Panc1 (cell line): ENCODE measurements at places on chromosomes 3 and 15. TPM values are rescaled to one million over a fixed set of nuclear protein-coding genes. Genes with fewer than 3 reads are reported as not detected.

GOLGA8G gene
- not detected for total RNA-seq

AHSG gene
- 0.85 TPM for total RNA-seq

GPR149 gene
- not detected for total RNA-seq

FOXL2 gene
- total RNA-seq: 12.7 TPM

SPINT1 gene
- 32.7 TPM for total RNA-seq

TNNC1 gene
- 5.2 TPM for total RNA-seq

TMC3 gene
- total RNA-seq: not detected

LRRN1 gene
- 0.13 TPM for total RNA-seq

NECTIN3 gene
- 18.8 TPM for total RNA-seq

SLC2A2 gene
- 0.13 TPM for total RNA-seq

CAMK2N2 gene
- 5.7 TPM for total RNA-seq

MRAS gene
- 14.2 TPM for total RNA-seq

LYZL4 gene
- not detected for total RNA-seq

ZXDC gene
- 33.3 TPM for total RNA-seq

FOXB1 gene
- 0.64 TPM for total RNA-seq

ABI3BP gene
- total RNA-seq: 0.21 TPM

GOLGA6D gene
- total RNA-seq: not detected

ERICH6 gene
- total RNA-seq: 0.28 TPM

YEATS2 gene
- 33.8 TPM for total RNA-seq

PLA2G4E gene
- total RNA-seq: not detected

RTP4 gene
- 2.5 TPM for total RNA-seq

CMTM8 gene
- 9.8 TPM for total RNA-seq

MORC1 gene
- not detected for total RNA-seq

CHCHD4 gene
- 13.8 TPM for total RNA-seq

ILDR1 gene
- not detected for total RNA-seq

NR2E3 gene
- 0.98 TPM for total RNA-seq

APPL1 gene
- 36.3 TPM for total RNA-seq

HES1 gene
- 28.5 TPM for total RNA-seq

SNX22 gene
- total RNA-seq: 2.3 TPM

EPM2AIP1 gene
- total RNA-seq: 7.3 TPM

CCDC39 gene
- total RNA-seq: not detected

SLC28A2 gene
- 0.23 TPM for total RNA-seq

PIERCE2 gene
- total RNA-seq: 2.8 TPM

CGNL1 gene
- total RNA-seq: 3.5 TPM

TMEM40 gene
- 1.3 TPM for total RNA-seq

TMIE gene
- 1.1 TPM for total RNA-seq

EXD1 gene
- 0.15 TPM for total RNA-seq

KLHL6 gene
- 0.03 TPM for total RNA-seq

IL17RB gene
- total RNA-seq: 15.9 TPM

CCR9 gene
- not detected for total RNA-seq

GOLGA6A gene
- 0.05 TPM for total RNA-seq

DPP8 gene
- total RNA-seq: 36.2 TPM

CAMP gene
- not detected for total RNA-seq

CCDC80 gene
- 0.64 TPM for total RNA-seq

CPNE9 gene
- total RNA-seq: 0.13 TPM

MINAR1 gene
- total RNA-seq: 0.62 TPM

ZNF502 gene
- not detected for total RNA-seq

KCTD6 gene
- total RNA-seq: 18.3 TPM

ALS2CL gene
- total RNA-seq: 2.7 TPM

ZPLD1 gene
- not detected for total RNA-seq

LEKR1 gene
- not detected for total RNA-seq

PRSS50 gene
- total RNA-seq: 0.13 TPM

CFAP92 gene
- total RNA-seq: 0.18 TPM
